ENCODE measurements at places on chromosomes 3 and 15. TPM values are rescaled to one million over a fixed set of nuclear protein-coding genes. Genes with fewer than 3 reads are reported as not detected.
A peak's percentile ranks its signal among the peaks of the same experiment; 100 is the strongest.

DNA sequence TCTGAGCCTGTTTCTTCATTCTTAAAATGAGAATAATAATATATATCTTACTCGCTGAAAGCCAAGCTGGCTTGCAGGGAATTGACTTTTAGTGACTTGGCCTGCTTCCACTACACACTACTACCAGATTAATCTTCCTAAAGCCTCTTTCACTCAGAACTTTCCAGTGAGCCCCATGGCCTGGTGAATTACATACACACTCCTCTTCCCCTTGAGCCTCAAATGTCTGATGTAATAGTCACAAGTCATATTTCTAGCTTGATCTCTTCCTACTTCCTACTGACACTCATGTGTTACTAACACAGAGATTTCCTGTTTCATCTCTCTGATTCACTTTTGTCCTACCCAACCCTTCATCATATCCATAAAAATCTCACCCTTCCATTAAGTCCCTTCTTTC lies 82.7 kb upstream of the SOX2 start:
- no peak for DNase-seq
- H3K4me1 ChIP-seq: no peaks in the 10 kb centered on the region
- peaks cover 9% of the 10 kb centered on the region for H3K27me3 ChIP-seq
- H3K36me3 ChIP-seq: no peaks in the 10 kb centered on the region

NBEAL2 gene
- 40.7 TPM for total RNA-seq

- peak overlapping the region; percentile 64 for H3K4me3 ChIP-seq
- H3K27me3 ChIP-seq: no peaks in the 10 kb centered on the region
- peak overlapping the region; percentile 96 for H3K27ac ChIP-seq
- H3K36me3 ChIP-seq: peaks cover 2% of the 10 kb centered on the region
These were observed 18.8 kb downstream of the ATG7 start for GRCh38 chr3:11290743-11291680.

DNA sequence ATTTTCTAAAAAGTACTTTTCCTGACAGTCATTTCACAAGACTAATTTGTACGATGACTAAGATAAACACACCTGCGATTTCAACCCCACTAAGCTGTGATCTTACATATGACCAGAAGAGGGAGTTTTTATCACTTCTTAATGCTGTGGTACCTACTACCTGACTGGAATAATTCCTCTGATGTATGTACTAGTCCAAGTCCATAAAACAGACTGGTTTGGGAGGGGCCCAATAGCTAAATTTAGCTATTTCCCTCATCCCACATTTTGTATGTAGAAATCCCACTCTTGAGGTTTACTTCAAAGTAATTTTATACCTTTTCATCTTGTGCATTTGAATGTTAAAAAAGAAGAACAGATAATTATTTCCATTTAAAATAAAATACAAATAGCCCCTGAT lies 49.7 kb upstream of the SCAANT1 start:
- H3K27me3 ChIP-seq: no peaks in the 10 kb centered on the region
- no peaks in the 10 kb centered on the region for H3K36me3 ChIP-seq
- H3K4me1 ChIP-seq: peaks cover 47% of the 10 kb centered on the region
- no peak overlapping the region for H3K27ac ChIP-seq
- H3K4me3 ChIP-seq: no peak overlapping the region

GRCh38 chr3:104273046-104273649 lies 1093.6 kb upstream of the ALCAM start:
- H3K27me3 ChIP-seq: no peaks in the 10 kb centered on the region
- H3K27ac ChIP-seq: no peak overlapping the region
- H3K36me3 ChIP-seq: no peaks in the 10 kb centered on the region
- no peak for DNase-seq
- H3K4me3 ChIP-seq: no peak overlapping the region

Data from naive thymus-derived CD8-positive, alpha-beta T cell (primary cell).